ENCODE measurements at places on chromosomes 7 and 10. TPM values are rescaled to one million over a fixed set of nuclear protein-coding genes. Genes with fewer than 3 reads are reported as not detected.

- DNase-seq = no peak
Observed at GRCh38 chr7:138400400-138400886, 59.6 kb upstream of the TRIM24 start.

DNA sequence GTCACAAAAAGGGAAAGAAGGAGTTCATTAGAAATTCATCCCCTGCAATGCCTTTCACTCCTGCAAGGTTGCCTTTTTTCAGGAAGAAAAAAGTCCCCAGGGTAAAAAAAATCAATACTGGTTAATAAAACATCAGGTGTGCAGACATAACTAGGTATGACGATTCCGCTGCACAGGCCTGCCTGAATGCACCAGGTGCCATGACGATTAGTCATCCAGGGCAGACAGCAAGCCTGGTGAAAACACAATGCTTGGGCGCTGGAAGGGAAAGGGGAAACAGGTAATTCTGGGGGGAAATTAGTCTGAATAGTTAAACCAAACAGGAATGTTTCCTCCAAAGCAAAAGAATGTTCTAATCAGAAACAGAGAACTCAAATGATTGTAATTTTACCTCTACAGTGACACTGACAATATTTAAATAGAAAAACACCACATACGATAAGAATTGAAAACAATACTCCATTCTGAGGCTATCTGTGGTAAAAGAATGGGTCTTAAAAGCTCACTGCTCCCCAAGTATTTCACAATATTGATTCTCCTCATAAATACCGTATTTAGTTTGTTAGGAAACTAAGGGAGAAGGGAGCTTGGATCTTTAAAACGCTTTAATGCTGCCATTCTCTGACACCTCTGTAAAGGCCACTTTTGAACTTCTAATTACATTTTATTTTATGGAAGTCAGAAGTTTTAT lies 45.2 kb downstream of the VPS41 start:
- DNase-seq = peak; percentile 60

- no peak for DNase-seq
Observed at GRCh38 chr10:28431139-28431538, 101.8 kb upstream of the WAC start.

IGF2BP3 gene
- 0.78 TPM for total RNA-seq

NODAL gene
- not detected for total RNA-seq

PHTF2 gene
- total RNA-seq = 22.0 TPM
